T47D (cell line): ENCODE measurements at places on chromosomes 1 and 21.
A peak's percentile ranks its signal among the peaks of the same experiment; 100 is the strongest.

GRCh38 chr1:99606306-99606705 lies 39.6 kb upstream of the PALMD start:
- no peak for DNase-seq

DNA sequence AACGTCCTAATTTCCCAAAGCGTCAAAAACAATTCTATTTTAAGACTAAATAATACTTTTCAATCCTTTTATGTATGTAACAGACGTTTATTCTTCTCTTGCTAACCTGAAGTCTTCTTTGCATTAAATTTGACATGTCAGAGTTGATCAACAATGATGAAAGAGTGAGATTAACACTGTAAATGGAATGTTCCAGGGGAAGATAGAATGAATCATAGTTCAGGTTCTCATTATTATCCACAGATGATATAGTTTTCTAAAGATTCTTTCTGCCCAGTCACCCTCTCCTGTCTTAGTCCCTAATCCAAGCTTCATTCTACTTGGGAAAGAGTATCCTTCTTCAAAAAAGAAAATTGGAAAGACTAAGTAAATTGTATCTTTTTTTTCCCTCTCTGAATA lies 38.9 kb downstream of the SDCCAG8 start:
- DNase-seq: no peak

- no peak for DNase-seq
Measured at GRCh38 chr1:60388092-60388987, 314.8 kb upstream of the C1orf87 start.

- DNase-seq: no peak
Measured at GRCh38 chr1:208919371-208919770, 664.1 kb upstream of the CAMK1G start.

DNA sequence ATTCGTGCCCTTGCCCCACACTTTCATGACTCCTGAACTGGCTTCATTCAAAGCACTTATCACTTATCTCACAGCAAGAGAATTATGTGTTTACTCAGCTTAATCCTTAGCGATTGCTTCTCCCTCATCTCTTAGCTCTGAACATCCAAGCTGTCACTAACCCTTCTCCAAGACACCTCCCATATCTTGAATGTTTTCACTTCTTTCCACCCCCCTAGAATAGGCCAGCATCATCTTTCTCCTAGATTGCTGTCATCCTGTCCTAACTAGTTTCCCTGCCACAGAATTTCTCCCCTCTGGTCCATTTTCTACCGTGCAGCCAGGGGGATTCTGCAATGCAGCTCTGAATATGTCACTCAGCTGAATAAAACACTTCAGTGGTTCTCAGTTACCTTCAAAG lies 68.6 kb upstream of the SPATA6 start:
- DNase-seq: no peak

DNA sequence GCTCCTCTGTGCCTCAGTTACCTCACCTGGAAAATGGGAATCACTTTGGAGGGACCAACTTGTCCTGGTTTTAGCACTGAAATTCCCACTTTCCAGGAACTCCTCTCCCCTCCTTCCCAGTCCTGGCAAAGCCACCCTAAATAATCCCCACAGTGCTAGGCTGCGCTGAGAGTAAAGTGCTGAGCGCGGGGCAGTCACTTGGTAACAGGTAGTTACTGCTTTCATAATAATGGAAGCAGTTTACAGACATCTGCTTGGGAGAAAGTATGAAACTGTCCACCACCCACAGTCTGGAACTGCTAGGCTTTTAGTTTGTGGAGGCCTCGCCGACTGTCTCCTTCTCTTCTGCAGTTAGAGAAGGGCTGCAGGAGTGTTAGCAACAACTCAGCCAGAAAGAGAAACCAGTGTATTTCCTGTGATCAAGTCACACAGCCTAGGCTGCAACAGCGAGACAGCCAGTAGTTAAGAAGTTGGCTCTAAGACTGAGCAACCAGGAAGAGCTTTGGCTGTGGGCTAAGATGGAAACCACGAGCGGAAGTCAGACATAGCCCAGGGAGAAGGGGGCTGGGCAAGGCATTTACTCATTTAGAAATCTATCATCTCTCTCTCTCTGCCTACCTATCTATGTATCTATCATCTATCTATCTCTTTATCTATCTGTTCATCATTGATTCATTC lies 30.8 kb upstream of the ABCG1 start:
- no peak for DNase-seq

DNA sequence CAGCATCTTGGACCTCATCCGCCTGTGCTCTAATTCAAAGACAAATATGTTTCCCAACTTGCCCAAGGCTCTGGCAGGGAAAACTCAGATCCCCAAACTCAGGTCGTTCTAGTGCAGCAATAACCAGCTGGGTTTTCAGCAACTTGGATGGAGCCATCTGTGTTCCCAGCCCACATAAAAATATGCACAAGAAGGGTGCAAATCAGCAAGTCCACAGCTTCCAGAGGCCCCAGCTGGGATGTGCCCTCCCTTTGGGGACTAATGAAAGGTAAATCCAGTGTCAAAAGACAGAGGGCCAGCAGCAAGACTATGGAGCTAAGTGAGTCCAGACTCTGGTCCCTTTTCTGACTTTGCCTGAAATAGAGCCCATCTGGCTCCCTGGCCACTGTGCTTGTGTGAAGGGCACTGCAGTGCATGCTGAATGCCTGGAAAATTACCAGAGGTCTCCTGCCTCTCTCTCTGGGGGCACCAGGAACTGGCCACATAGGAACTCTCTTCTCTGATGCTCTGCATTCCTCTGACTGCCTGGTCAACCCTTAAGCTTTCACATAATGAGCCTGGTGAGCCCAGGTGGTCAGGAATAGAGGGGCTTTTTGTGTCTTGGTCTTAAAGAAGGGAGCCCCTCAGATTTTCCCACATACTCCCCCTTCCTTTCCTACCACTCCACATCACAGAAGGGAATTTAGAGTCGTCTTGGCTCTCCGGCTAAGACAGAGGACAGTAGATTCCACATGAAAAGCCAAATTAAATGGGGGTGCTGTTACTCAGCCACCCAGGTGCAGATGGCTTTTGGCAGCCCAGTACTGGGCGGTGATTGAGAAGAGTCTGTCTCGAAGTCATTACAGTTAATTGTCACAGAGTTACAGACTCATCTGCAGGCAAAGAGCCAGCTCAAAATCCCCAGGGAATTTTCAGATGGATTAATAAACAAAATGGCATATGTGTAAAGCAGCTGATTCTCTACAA lies 88.1 kb upstream of the C1orf21 start:
- DNase-seq: no peak

- peak; percentile 94 for DNase-seq
Measured at GRCh38 chr1:154970631-154971340, at the start of gene SHC1. TSS of gene SHC1 (minus strand) at chr1:154970747. CDS start at chr1:154970526, 221 bp downstream.
